Cortex of kidney (tissue), 1 donor: ENCODE measurements at places on chromosomes 2 and 18.

DNA sequence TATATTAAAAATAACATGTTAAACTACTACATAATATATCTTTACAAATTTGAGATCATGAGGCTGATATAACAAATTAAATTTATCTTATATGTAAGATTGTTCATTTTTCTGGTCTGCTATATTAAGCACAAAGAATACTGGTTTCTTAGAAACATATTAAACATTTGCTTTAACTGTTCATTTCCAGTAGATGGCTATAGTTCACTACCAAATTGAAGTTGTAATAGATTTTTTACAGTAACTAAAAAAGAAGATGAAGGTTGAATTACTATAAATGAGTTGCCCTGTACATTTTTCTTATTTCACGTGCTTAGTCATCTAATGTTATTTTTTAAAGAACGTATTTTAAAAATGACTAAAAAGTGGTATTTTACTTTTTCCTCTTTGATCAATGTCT is 57.0 kb downstream of the ZNF407 start:
- DNase-seq: no peak

- no peak for DNase-seq
Measured at GRCh38 chr2:155696571-155696970, 636.0 kb downstream of the NR4A2 start.

DNA sequence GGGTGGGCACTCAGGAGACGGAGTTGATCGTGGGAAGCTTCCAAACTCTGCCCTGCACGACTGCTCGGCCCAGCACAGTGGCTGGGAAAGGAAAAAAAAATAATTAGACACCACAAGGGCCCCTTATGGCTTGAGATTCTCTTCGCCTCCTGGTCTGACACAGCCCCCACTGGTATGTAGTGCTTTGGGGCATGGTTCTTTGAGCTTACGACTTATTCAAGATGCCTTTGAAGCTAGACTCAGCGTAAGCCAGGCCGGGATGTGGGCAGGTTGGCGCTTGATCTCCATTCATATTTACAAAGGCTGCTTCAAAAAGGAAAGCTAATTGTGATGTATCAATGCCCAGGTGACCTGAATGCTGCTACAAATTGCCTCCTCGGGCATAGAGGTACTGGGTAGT is 50.5 kb downstream of the CXCR4 start:
- no peak for DNase-seq

DNA sequence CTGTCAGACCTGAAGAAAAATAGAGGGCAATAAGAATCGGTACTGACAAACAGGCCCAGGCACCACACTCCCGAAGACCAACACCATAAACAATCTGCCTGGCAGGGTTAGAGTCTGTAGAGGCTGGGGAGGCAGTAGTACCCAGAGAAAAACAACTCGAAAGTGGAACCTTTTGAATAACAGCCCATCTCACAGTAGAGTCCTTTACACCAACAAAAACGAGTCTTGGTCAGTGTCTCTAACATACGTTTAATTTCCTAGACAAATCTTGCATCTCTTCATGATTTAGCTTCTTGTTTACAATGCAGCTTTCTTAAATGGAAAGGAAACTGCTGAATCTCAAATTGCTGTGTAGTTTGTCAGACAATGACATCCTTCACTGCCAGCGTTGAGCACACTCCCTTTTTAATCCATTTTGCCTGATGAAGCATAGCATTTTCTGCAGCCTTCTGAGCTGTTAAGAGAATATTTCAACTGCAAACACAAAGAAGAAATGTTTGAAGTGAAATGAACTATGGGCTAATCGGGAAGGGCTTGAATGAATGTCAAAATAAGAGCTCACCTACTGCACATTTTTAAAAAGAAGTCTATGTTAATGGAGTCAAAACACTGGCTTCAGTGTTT is 73.1 kb upstream of the DSG1 start:
- no peak for DNase-seq

DNA sequence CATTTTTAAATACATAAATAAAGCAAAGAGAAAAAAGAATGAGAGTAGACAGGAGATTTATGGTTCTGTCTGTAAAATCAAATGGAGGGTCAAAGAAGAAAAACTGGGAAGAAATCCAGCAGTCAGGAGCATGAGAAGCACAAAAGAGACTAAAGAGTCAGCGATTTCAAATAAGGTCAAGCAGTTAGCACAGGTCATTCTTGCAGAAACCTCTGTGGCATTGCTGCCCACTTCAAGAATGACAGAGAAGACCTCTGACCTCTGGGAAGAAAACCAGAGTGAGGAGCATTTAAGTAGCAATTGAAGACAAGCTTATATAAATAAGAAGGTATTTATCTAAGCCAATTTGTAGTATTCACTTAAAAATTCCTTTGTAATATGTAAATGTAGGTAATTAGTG is 172.0 kb upstream of the SPOPL start:
- DNase-seq: no peak

- DNase-seq: no peak
Measured at GRCh38 chr2:186968277-186968676, 119.3 kb upstream of the ZSWIM2 start.

GRCh38 chr2:113240915-113241911 is 37.5 kb downstream of the PAX8 start:
- no peak for DNase-seq

DNA sequence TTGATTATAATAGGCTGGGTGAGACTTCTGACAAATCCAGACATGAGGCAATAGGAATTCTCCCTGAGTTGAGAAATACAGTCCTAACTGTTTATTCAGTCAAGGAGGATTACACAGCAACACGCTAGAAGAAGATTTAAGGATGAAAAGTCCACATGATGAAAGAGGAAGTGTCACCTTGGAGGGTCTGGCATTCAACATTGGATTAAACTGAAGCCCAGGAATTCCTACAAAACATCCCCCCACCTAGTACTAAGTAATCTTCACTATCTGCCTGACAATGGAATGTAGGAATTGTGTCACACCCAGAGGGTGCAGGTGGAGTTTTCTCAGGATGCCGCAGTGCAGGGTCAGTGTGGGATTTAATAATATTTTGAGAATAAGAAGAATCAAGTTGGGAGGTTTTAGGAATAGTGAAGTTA is 142.4 kb downstream of the SOCS6 start:
- no peak for DNase-seq

- DNase-seq: no peak
Measured at GRCh38 chr2:105537920-105538319, 139.1 kb upstream of the FHL2 start.

- DNase-seq: no peak
Measured at GRCh38 chr2:188727846-188728245, 246.3 kb upstream of the COL3A1 start.

- no peak for DNase-seq
Measured at GRCh38 chr2:108971661-108972566, 17.1 kb downstream of the EDAR start.

- no peak for DNase-seq
Measured at GRCh38 chr2:61055557-61055956, 10.1 kb upstream of the SANBR start.

GRCh38 chr2:206160125-206160806 is 571 bp downstream of the EEF1B2 start:
- DNase-seq: no peak

DNA sequence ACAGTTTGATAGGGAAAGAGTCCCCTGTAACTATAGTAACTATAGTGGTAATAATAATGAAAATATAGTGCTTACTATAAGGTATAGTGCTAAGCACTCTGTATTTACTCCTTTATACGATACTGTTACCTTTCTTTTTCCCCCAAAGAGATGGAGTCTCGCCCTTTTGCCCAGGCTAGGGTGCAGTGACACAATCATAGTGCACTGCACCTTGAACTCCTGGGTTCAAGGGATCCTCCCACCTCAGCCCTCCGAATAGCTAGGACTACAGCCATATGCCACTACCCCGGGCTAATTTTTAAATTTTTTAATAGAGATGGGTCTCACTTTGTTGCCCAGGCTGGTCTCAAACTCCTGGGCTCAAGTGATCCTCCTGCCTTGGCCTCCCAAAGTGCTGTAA is 34.6 kb downstream of the EML4 start:
- DNase-seq: no peak

DNA sequence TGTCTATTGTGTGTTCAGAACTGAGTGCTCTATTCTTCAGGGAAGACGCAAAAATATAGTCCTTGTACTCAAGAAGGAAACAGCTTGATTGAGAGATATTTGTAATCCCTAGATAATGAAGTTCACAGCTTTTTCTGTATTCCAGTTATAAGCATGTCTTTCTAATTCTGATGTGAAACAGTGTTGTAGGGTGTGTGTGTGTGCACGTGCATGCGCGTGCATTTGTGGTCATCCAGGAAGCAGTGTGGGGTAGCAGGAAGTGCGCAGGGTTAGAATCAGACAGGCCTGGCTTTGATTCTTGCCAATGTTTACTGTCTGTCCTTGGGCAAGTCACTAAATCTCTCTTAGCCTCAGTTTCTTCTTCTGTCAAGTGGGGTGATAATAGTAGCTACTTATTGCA is 87.9 kb downstream of the NPAS2 start:
- no peak for DNase-seq

DNA sequence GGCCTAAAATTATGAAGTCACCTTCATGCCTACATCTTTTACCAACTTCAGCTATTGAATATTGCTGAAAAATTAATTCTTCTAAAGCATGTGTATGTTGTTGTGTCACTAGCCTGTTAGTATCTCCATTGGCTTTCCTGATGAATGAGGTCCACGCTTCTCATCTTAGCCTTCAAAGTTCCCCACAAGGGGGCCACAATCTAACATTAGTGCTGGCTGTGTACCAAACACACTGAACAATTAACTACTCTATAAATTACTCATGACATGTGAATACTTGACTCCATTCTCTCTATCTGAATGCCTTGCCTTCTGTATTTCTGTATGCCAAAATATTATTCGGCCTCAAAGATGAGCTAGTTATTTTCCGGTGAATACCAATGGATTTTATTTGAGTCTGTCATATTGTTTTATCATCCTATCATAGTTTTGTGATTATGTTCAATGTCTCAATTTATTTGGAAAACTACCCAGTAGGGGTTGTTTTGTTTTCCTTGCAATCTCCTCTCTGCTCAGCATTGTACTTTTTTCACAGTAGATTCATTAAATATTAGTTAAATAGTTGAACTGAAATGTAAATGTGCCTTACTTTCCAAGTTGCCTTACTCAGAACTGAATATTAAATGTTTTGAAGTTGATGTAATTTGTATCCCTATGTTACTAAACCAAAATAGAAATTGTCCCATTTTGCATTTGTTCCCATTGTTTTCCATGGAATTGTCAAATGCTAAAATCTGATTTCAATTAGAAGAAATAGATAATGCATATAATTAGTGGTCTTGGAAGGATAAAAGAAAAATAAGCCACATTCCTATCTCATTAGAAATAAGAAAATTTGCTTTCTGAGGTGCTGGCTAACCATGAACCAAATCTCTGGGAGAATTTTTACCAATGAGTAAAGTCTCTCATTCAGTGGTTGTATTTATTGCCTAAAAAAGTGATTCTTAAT is 208.4 kb upstream of the COL3A1 start:
- DNase-seq: no peak

DNA sequence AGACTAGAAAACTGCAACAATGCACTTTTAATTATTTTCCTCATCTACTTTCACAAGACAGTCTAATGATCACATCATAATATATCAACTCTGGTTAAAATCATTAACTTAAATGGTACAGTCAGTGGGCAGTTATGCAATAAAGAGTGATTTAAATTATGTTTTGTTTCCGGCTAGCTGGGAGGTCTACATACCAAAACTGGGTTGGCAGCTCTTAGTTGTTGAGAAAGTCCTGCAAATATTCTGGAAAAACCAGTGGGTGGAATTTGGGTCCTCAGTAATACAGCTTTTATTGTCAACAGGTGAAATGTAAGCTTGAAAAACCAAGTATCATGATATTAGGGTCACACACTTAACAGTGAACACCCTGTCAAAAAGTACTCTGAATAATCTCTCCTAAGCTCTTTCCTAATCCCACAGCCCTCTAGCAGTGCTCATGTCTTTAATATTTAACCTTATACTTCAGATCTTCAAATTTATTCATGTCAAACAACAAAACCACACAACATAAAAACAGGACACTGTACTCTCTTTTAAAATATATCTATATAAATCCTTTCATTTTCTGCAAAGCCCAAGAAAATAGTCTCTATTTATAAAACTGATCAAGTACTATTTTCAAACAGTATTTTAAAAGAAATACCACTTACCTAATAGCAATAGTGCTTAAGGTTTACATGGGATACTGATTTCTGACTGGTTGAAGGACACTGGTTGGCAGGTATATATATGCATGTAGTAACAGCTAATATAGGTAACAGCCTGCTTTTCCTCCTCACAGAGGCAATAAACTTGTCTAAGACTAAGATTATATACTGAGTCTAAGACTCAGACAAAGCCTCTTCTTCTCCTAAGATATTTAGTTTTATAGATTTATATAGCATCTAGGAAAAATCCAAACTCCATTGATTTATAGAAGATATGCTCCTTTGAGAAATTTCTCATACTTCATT is 103.8 kb downstream of the GAREM1 start:
- no peak for DNase-seq

GRCh38 chr2:207448006-207448405 is 81.8 kb upstream of the CREB1 start:
- no peak for DNase-seq

GRCh38 chr2:152565884-152566727 is 151.2 kb downstream of the PRPF40A start:
- DNase-seq: no peak

DNA sequence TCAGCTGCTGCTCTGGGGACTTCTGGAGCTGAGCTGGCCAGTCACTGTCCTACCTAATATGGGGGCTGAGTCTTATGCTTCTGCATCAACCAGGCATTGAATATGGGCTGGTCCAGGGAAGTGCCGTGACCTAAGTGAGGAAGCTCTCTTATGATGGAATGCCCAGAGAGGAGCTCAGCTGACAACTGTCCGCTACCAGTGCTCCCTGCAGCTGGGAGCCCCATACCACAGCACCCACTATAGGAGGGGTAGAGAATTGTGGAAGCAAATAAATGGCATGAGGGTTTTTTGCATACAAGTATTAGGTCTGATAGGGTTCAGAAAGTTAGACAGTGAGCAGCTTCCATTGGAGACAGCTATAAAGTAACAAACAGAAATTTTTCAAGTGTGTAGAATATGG is 4.5 kb downstream of the TIMM21 start:
- no peak for DNase-seq

- DNase-seq: no peak
Measured at GRCh38 chr18:50377061-50377798, 2.4 kb downstream of the SKA1 start.

DNA sequence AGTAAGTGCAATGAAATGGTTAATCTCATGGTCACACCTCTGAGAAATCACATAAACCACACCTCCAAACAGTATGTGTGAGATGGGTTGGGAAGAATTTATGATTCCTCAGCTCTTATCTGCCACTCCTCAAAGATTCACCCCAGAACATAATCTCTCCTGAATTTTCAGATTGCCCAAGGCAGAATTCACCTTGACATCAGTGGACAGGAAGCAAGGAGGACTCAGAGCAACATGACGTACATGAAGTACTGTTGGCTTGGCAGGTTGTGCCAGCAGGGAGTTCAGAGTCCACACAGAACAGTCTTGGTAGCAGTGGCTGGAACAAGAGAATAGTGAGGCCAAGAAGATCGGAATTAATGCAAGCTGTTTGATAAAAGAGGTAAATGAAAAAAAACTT is 31.7 kb upstream of the CYBRD1 start:
- no peak for DNase-seq
